IPS DF 6.9 (cell line): ENCODE measurements at places on chromosomes 3 and 15.

- no peak for DNase-seq
These were observed 781.2 kb upstream of the ARPP21 start for GRCh38 chr3:34858067-34858660.

GRCh38 chr3:138511945-138512344 lies 77.5 kb downstream of the ESYT3 start:
- no peak for DNase-seq

DNA sequence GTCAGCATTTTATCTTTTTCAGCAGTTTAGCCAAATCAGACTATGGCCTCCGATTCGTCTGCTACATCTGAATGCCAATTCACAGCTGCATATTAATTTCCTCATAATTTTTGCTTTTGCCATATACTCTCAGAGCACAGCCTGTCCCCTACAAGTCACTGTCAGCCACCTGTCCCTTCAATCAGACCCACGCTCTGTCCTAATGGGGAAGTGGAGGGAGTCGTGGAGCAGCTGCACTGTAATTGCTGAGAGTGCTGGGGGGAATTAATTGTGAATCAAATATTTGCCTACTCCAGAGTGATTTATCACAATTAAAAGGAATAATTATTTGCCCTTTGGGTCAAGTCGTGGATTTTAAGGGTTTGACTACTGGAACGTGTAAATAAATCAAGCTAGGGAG lies 75.5 kb downstream of the EBLN2 start:
- no peak for DNase-seq

GRCh38 chr3:184770541-184770940 lies 41.4 kb upstream of the VPS8 start:
- no peak for DNase-seq

- DNase-seq = no peak
These were observed 67.9 kb downstream of the VGLL3 start for GRCh38 chr3:86923071-86923491.

DNA sequence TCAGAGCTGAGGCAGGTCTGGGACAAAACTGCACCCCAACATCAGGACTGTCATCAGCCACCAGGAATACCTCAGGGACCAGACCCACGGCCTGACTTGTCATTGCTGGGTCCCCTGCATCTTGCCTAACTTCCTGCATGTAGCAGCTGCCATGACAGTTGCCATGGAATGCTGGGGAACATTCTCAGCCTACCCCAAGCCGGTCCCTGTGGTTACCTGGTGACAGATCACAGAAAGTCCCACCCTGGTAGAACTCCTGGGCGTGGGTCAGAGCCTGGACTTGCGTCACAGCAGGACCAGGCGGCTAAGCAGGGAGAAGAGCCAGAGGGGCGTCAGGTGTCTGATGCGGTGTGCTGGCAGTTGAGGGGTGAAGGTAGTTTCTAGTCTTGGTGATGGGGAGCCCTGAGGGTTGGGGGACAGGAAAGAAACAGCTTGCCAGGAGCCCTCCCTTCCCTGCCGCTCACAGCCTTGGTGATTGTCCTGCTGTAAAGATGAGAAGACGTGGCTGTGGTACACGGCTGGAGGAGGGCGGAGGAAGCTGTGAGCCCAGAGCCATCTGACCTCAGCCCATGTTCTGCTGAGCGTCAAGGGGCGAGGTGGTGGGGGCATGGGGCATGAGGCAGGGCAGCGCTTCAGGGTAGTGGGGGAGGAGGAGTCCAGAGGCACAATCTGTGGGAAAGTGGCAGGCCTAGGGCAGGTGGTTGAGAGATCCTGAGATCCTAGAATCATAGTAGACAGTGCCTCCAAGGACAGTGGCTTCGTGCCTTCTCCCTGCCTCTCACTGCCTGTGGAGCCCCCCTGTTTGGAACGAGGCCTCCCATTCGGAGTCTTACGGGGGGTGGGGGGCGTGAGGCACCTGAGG lies 5.4 kb downstream of the H1-8 start:
- no peak for DNase-seq

DNA sequence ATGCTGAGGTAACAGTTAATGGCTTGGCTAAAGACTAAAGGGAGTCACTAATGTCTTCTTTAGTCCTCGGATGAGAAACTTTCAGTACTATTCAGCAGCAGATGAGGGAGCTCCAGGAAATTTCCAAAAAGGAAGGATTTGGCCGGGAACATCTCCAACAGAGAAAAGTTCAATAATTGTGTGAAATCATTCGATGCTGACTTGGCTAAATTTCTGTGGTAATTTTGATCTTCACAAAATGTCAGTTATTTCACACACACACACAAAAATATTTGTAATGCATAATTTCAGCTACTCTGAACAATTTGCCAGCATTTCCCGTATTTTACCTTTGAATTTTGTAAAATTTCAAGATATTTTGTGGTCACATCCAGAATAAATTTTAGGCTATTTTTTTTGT lies 462.8 kb upstream of the MDFIC2 start:
- DNase-seq = no peak

- DNase-seq = peak; percentile 35
These were observed 55.0 kb downstream of the CFAP20DC start for GRCh38 chr3:58994746-58995330.

DNA sequence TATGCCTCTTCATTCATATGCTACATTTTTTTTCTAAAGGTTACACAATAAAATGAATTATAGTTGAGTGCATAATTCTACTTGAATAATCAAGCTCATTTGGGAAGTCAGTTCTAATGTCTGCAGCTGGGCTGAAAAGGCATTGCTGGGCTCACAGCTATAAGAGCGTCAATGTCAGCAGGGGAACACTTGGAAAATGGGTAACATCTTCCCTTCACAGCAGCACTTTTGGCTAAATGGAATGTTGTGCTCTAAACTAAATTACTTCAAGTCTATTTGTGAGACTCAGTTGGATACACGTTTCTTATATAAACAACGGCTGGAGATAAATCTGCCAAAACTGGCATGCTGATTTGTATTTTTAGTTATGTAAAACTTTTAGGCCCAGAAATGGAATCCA lies 357.8 kb downstream of the TBL1XR1 start:
- DNase-seq = no peak

DNA sequence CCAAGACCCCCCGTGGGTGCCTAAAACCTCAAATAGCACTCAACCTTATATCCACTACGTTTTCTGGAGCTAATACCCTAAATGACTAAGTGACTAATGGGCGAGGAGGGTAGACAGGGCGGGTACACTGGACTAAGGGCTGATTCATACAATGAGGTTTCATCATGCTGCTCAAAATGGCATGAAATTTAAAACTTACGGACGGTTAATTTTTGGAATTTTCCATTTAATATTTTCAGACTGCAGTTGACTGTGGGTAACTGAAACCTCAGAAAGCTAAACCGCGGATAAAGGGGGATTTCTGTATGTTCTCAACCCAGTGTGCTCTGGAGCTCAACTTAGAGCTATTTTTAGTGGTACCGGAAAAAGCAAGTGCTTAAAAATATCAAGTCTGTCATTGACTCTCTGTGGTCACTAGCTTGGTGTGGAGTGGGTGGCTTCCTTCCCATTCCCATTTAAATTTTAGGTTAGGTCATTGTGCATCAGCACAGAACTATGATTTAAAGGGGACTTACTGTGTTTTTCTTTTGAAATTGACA lies 72.9 kb downstream of the LRRC28 start:
- no peak for DNase-seq

DNA sequence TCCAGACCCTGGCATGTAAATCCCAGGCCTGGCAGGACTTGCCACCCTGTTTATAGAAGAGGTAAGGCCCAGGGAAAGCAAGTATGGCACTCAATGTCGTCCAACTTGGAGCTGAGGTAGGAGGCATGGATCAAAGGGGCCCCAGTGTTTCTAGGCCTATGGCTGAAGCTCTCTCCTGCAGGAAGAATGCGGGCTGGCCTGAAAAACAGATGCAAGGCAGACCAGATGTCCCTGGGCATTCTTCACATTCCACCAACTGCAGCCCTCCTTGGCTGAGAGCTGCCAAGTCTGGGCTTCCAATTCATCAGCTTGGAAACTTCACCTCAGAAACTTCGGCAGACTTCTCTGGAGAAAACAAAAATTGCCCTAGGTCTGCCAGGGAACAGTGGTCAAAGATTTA lies 22.2 kb downstream of the MESD start:
- peak; percentile 68 for DNase-seq

DNA sequence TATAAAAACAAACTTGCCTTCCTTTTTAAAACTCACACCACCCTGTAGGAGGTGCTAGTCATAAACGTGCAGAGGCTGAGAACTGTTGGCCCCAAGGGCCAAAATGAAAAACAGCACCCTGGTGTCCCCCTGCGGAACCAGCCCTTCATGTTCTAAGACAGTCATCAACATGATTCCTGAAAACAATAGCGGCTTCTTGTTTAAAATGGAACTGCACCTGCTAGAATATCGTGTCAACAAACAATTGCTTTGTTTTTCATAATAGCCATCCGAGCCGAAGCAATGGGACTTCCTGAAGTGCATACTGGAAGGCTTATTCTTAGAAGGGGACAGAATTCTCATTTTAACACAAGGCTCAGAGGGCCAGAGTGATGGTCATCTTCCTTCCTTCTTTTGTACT lies 43.7 kb downstream of the MECOM start:
- no peak for DNase-seq

- no peak for DNase-seq
These were observed 743.0 kb upstream of the CBLB start for GRCh38 chr3:106611841-106612240.

- DNase-seq = no peak
These were observed 129.8 kb downstream of the FGF12 start for GRCh38 chr3:192597506-192597905.

GRCh38 chr15:77118882-77119321 lies 48.0 kb upstream of the TSPAN3 start:
- no peak for DNase-seq

GRCh38 chr3:32004113-32004765 lies 22.7 kb downstream of the ZNF860 start:
- no peak for DNase-seq

DNA sequence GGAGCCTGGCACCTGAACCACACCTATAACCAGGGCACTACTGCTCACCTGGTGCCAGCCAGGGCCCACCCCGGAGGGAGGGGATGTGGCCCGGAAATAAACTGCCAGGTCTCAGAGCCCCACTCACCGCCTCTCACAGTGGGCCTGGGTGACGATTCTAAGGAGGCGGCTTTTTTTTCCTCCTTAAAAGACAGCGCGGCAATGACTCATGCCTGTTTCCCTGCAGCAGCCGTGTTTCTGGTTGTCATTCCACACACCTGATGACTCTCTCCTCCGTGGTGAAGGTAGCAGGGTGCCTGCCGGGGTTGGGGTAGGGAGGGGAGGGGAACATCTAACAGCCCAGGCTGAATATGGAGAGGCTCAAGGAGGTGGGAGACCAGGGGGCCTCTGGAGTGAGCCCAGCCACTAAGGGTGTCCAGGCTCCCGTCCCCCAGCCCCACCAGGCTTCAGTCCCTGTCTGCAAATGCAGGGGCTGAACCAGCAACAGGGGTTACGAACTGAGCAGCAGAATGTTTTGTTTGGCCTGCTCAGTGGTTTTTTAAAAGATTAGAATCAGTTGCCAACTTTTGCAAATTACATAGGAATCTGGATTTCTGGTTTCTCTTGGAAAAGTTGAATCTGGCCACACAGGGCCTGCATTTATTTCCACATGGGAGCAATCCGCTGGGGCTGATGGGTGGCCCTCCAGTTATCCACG lies 127.3 kb upstream of the LINGO1 start:
- DNase-seq = no peak

DNA sequence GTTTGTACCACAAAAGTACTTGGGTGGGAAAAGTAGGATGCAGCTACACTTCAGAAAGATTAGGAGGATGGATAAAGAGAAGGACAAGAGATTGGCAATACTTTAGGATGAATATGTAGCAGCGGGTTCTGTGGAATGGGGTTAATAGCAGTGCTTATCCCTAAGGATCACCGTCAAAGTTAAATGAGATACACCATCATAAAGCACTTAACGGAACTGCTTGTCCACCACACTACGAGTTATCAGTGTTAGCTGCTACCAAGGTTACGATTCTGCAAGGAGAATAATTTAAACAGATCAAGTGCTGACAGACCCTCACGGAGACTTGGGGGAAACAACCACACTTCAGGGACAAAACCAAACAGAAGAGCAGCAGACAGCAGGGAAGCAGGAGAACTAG lies 963 bp downstream of the SHQ1 start:
- no peak for DNase-seq

- DNase-seq = no peak
These were observed 25.8 kb upstream of the RSL24D1 start for GRCh38 chr15:55222588-55222987.

DNA sequence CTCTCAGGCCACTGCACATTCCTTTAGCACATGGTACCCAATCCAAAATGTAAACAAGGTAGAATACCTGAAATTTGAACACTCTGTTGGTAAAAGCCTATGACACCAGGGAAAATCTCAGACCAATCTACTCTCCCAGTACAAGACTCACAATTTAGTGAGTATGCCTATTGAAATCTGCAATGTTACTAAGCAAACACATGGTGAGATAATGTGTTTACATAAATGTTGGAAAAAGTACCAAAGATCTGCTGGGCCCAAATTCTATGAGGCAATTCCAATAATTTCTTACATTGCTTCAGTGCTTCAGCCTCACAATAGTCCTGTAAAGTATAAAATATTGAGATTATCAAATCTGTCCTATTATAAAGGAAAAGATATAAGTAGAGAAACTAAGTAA lies 536.1 kb downstream of the PYDC2 start:
- DNase-seq = no peak

DNA sequence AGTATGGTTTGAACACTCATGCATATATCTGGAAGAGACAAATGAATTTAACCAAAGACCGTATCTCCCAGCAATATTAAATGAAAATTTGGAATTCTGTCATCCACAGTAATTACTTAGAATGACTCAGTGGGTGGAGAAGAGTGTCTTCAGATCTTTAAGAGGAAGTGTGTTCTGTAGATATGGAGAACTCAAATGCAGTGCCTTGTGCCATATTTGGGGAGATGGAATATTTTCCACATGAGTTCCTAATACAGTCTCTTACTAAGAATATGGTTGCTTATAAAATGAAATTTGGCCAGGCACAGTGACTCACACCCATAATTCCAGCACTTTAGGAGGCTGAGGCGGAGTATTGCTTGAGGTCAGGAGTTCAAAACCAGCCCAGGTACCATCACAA lies 40.5 kb downstream of the ANO10 start:
- no peak for DNase-seq

DNA sequence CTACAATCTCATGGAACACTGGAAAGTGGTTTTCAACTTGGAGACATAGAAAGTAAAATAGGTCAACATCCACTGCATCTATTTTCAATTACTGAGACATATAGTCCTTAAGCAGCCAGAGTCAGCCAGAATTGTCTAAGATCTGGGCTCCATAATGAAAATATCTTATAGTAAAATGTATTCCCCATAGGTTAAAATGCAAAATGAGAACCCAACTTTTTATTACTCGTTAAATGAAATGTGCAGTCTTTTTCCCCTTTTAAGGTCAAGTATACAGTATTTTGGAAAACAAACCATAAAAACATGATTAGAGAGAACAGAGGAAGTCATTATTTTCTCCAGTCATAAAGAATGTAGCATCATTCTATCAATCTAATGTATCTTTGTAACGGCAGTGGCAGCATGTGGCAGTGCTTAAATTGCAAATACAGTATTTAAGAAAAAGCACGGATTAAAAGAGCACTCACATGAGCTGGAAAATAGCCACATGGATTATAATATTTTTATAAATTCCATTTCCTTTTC lies 64.4 kb upstream of the CPB1 start:
- DNase-seq = no peak
